ENCODE measurements at places on chromosomes 11 and 22. TPM values are rescaled to one million over a fixed set of nuclear protein-coding genes. Genes with fewer than 3 reads are reported as not detected.

DNA sequence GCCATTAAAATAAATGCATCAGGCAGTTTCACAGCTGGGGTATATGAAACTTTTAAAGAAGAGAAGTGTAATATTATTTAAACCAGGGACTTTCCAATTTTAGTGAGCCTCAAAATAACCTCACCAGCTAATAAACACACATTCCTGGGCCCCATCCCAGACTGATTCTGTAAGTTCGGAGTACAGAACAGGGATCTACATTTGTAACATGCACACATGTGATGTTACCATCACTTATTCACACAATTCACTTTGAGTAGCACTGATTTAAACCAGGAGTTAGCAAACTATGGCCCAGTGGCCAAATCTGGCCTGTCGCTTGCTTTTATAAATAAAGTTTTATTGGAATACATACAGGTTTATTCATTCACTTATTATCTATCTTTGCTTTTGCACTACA is 62.0 kb downstream of the STK33 start:
- no peak for DNase-seq

GRCh38 chr11:133516845-133517244 is 15.5 kb downstream of the OPCML start:
- DNase-seq: no peak

GRCh38 chr11:7637447-7638157 is 35.7 kb downstream of the CYB5R2 start:
- DNase-seq: no peak

GRCh38 chr11:125978181-125978716 is 32.4 kb downstream of the VSIG10L2 start:
- no peak for DNase-seq

- no peak for DNase-seq
Observed at GRCh38 chr11:118604566-118604965, 2.8 kb upstream of the PHLDB1 start.

- DNase-seq: no peak
Observed at GRCh38 chr11:78514922-78515502, 59.7 kb downstream of the NARS2 start.

GRCh38 chr11:62152245-62153086 is 28.7 kb downstream of the INCENP start:
- no peak for DNase-seq

P4HA3 gene
- 0.12 TPM for total RNA-seq

DNA sequence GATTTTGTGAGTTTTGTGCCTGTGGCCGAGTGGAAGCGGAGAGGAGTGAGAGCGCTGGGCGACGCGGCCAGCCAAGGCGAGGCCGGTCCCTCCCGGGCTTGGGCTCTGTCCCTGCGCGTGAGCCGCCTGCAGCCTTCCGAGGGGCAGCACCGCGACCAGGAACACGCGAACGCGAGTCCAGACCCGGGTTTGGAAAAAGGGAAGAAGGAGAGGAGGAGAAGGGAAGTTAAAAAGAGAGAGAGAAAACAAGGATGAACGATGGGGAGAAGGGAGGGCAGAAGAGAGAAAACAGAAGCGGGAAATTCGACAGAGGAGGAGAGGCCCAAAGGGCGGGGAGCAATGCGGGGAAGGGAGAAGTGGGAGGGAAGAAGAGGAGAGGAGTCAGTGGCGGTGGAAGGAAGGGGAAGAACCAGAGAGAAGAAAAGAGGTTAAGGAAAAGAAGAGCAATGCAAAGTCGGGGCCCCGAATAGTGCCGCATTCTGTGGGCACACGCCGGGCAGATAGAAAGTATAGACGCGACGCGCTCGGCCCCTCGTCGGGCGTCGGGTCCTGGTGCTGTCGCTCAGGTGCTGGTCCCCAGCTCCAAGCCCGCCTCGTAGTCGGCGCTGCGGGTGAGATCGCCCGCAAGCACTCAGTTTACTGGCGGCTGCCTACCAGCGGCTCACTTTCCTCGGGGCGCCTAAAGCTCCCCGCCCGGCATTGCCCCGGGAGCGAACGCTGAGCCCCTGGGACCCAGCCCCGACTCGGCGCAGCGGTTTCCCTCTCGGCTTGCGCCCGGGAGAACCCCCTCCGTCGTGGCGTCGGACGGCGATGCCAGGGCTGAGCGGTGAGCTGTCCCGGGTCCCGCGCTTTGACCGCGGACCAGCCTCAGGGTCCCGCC is 2.8 kb upstream of the BARX2 start:
- no peak for DNase-seq

MUC5AC gene
- 0.03 TPM for total RNA-seq

GRCh38 chr11:81687057-81687456 is 1046.6 kb downstream of the FAM181B start:
- no peak for DNase-seq

DNA sequence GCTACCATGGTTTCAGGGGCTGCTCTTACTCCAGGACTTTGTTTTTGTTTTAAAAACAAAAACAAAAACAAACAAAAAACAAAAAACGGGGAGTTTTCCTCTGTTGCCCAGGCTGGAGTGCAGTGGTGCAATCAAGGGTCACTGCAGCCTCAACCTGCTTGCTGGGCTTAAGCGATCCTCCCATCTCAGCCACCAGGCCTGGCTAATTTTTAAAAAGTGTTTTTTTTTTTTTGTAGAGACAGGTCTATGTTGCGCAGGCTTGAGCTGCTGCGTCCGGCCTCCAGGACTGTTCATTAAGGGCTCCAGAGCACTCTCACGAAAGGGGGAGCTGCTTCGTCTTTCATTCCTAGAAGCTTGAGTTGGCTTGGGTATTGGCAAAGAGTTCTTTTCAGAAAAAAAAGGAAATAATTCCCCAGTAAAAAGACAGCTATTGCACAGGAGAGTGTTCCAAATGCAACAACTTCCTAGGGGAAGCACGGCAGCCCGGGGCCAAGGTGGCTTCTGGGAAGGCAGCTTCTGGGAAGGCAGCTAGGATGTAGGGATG is 78.5 kb downstream of the NAT10 start:
- DNase-seq: no peak

OR51I1 gene
- total RNA-seq: not detected

- DNase-seq: no peak
Observed at GRCh38 chr11:91997226-91997625, 227.4 kb upstream of the FAT3 start.

SLC25A18 gene
- not detected for total RNA-seq

DNA sequence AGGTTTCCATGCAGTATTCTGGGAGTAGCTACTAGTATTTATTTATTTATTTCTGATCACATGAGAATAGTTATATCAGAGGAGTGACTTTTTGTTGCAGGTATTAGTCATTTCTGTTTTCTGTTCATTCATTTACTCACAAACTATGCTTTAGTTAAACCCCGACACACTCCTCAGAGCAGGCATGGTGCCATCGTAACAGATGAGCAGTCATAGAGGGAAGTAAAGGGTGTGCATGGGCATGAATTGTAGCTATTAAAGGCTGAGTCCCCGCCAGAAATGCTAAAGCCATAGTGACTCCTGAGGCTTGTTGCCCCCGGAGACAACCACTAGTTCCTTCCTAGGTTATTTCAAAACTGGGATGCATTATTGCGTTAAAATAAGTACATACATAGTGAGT is 10.6 kb downstream of the JHY start:
- DNase-seq: no peak

GRCh38 chr11:39586036-39586435 is 1873.4 kb downstream of the LRRC4C start:
- DNase-seq: no peak

DNA sequence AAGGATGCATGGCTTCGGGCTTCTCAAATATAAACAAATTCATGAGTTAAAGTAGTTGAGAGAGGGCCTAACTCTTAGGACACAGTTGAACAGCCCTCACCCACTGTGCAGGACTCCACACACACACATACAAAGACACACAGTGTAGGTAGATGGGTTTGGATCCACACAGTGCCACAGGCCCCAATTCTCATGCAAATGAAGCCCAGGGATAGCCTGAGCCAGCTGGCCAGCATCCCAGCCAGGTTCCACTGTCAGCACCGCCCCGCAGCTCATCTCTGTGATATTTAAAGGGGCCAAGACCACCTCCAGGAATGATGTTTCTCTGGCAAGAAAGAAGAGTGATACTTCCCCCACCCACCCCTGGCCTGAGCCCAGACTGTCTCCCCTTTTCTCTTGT is 11.7 kb downstream of the SLC35C1 start:
- no peak for DNase-seq

DNA sequence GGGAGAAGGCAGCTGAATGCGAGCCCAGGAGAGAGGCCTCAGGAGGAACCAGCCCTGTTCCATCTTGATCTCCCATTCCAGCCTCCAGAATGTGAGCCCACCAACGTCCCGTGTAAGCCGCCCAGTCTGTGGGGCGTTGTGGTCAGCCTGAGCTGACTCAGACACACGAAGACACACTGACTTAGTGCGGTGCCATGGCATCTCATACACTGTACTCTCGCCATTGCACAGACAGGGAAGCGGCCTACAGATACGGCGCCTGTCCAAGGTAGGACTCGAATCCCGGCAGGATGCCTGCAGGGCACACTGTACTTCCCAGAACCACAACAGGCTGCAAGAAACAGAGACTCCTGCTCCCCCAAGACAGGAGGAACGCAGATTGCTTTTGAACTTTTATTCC is 179.6 kb downstream of the CTTN start:
- DNase-seq: no peak

- DNase-seq: no peak
Observed at GRCh38 chr11:132245403-132246385, 875.3 kb downstream of the NTM start.

DNA sequence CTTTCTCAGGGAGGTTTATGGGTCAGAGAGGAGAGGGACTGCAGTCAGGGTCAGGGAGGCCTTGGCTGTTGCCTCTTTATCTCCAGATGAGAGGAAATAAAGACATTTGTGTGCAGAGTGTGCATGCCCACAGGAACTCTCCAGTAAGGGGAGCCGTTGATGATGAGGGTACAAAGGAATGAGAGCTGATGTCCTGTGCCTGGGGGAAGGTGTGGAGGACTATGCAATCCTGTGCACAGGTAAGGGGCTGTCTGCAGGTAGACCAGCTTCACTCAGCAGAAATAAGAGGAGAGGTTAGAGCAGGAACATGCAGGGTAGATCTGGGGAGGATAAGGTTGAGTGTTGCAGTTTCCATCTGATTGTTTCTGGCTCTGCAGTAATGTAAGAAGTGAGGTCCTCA is 132.6 kb downstream of the NTM start:
- DNase-seq: no peak

DNA sequence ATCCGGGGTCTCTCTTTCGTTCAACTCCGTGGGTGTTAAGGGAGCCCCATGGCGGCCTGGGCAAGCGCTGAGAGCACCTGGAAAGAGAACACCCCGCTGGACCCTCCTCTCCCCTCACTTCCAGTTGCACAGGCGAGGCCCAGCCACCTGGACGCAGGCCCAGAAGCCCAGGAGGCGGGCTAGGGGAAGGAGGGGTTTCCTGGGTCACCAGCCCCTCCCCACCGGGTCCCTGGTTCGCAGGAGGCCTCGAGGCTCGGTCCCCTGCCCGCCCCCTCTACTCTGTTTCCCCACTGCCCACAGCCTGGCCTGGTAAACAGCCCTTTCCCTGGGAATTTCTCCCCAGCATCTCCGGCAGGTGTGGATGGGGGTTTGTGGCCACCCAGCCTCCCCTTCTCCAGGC is 8.5 kb upstream of the NFAM1 start:
- DNase-seq: no peak

ADAMTS15 gene
- 9.9 TPM for total RNA-seq

DNA sequence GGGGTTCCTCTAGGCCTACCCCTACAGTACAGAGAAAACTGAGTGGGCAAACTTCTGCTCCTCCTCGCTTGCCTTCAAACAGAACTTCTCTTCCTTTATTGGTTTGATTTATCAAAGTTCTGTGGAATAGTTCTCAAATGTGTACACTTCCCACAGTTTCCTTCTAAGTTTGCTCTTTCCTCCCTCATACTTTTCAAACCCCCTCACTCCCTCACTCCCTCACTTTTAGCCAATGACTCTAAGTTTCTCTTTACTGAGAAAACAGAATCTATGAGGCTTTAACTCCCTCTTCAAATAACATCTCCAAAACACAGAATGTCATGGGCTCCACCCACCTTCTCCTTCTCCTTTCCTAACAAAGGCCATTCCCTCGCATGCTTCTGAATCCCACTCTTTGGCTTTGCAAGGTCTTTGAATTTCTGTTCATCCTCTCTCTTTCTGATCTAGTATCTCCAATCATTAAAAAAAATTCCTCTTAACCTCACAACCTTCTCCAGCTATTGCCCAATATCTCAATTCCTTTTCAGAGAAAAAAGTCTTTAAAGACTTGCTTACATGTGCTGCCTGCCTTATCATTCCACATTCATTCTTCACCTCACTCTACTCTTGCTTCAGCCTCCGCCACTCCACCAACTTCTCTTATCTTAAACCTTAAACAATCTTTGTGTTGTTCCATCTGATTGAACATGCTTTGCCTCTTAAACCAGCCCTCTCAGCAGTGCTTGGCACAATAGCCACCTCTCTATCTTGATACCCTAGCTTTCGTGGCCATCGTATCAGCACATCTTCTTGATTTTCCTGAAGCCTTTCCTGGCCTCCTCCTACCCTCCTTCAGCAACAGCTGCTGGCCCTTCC is 57.2 kb downstream of the DDI1 start:
- no peak for DNase-seq

CASP5 gene
- 25.7 TPM for total RNA-seq

DNA sequence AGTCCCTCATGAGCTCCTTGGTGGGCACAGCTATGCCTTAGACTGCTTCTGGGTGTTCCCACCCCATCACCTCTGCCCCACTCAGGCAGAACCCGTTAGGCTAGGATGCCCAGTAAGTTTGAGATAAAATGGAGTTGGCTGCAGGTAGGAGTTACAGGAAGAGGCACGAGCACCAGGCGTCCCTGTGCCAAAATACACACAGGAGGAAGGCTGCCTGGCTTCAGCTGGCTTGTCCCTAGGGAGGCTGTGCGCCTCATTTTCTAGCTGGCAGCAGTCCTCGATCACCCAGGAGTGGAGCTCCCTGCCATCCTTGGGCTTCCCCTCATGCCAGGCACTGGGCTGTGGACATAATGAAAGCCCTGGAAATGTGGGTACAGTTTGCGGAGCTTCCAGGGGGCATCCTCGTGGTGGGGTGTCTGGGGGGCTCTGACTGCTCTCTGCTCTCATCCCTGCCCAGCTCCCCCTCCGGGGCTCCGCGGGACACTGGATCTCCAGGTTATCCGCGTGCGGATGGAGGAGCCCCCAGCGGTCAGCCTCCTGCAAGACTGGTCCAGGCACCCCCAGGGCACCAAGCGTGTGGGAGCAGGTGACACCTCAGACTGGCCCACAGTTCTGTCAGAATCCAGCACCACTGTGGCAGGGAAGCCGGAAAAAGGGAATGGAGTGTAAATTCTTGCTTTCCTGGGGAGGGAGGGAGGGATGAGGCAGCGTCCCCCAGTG is 12.3 kb upstream of the MARK2 start:
- no peak for DNase-seq

DNA sequence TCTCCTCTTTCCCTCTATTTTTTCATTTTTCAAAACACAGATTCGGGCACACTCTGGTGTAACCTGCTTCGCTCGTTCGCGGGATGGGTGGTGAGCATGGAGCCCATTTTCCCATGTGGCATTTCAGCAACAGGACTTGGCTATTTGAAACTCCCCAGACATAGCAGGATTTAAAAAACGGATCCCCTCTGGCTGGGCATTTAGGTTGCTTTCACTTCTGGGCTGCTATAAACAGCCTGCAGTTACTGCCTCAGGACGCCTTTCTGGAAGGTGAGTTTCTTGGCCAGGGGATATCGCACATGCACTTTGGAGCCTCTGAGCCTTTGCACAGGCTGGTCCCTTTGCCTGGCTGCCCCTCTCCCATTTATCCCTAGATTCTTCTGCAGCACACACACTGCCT is 2.8 kb upstream of the MPPED1 start:
- no peak for DNase-seq
